ENCODE measurements at places on chromosomes 3 and 15.

- no peak for DNase-seq
These were observed 142.7 kb downstream of the THRB start for GRCh38 chr3:24351779-24352469.

DNA sequence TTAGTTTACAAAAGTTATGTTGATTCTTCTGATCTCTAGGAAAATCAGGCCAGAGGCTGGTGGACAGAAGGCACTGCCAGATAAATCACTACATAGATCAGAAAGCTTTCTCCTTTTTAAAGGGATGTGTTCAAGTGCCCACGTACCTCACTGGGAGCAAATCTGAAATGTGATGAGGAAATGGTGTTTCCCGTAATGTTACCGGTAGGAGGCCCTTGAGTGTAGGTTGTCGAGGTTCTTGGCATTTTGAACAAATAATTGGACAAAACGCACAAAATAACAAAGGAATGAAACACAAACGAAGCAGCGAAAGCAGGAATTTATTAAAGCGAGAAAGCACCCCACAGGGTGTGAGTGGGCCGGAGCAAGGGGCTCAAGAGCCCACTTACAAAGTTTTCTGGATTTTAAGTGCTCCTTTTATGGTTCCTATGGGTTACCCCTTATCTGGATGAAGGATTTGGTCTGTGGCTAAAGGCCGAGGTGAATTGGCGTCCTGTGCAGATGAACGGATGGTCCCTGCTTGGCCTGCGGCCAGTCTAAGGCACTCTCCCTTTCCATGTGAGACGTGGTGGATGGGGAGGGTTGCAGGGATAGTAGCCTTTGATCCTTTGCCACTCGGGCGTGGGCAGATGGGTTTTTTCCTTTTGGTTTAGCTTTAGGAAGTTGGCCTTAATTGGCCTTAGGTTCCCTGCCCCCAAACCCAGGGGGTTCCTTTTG is 1.0 kb downstream of the SNX1 start:
- DNase-seq, result no peak

- no peak for DNase-seq
These were observed 790 bp downstream of the PARP14 start for GRCh38 chr3:122681284-122681973.

GRCh38 chr3:196650740-196651311 is 11.3 kb downstream of the NRROS start:
- no peak for DNase-seq

GRCh38 chr3:143600756-143601718 is 247.2 kb downstream of the SLC9A9 start:
- DNase-seq, result no peak

- DNase-seq, result no peak
These were observed 196.8 kb upstream of the AGTR1 start for GRCh38 chr3:148500881-148501280.

DNA sequence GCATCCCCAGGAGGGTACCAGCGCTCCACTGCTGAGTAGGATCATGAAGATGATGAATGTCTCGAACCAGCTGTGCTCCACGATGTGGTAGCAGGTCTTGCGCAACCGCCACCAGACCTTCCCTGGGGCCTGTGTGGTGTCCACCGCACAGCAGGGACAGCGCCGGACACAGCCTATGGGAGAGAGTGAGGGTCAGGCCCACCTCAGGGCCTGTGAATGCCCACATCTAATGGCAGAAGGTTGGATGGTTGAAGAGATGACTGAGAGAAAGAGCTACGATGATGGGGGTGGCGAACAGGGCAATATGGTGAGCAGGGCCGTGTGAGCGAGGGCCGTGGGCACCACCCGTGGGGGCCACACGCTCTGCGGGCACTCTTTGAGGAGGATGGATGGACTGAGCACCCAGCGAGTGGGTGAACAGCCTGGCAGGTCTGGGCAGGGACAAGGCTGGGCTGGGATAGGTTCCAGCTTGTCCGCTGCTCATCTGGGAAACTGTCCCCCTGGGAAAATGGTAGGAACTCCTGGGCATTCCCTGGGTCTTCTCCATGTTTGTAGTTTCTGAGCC is 74.1 kb downstream of the SCN5A start:
- no peak for DNase-seq

- DNase-seq, result no peak
These were observed 50.6 kb downstream of the SH3BP5 start for GRCh38 chr3:15281817-15282216.

GRCh38 chr15:60373745-60374144 is 24.0 kb downstream of the ANXA2 start:
- DNase-seq, result no peak

- DNase-seq, result no peak
These were observed 799.1 kb upstream of the NECTIN3 start for GRCh38 chr3:110272525-110272924.

GRCh38 chr3:23600167-23600871 is 205.4 kb upstream of the UBE2E1 start:
- no peak for DNase-seq

DNA sequence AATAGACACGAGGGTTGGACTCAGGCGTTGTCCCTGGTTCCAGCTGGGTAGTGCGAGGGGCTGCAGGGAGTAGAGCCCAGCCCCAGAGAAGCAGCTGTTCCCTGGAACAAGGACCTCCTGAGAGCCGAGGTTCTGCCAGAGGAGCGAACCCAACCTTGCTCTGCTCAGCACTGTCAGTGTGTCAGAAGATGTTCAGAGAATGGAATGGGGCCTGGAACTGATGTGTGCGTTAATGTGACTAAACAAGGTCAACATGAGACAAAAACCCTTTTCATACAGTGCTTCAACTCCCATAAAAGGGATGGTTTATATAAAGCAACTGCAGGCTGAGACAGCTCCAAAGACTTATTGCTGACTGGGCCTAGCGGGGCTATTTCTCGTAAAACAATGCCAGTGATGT is 35.5 kb upstream of the HACD2 start:
- DNase-seq, result no peak

GRCh38 chr15:66188464-66188863 is 65.1 kb downstream of the MEGF11 start:
- DNase-seq, result no peak

- no peak for DNase-seq
These were observed 128.7 kb downstream of the GHSR start for GRCh38 chr3:172319595-172319994.

DNA sequence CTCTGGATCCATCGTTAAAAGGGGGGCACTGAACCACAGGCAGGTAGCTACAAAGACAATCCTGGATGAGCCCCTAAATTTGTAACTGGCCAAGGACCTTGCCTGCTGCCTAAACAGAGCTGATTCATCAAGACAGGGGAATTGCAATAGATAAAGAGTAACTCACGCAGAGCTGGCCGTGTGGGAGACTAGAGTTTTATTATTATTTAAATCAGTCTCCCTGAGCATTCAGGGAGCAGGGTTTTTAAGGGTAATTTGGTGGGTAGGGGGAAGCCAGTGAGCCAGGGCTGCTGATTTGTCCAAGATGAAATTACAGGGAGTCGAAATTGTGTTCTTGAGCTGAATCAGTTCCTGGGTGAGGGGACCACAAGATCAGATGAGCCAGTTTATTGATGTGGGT is 885.1 kb upstream of the CADM2 start:
- DNase-seq, result no peak

All from stimulated activated CD4-positive, alpha-beta T cell treated with anti-CD3 and anti-CD28 coated beads, Interleukin-15, amount 100 ng/mL, for 48 hours (primary cell).